Right atrium auricular region (tissue), 2 donors: ENCODE measurements at places on chromosomes 1 and 21. TPM values are rescaled to one million over a fixed set of nuclear protein-coding genes. Genes with fewer than 3 reads are reported as not detected.

DNA sequence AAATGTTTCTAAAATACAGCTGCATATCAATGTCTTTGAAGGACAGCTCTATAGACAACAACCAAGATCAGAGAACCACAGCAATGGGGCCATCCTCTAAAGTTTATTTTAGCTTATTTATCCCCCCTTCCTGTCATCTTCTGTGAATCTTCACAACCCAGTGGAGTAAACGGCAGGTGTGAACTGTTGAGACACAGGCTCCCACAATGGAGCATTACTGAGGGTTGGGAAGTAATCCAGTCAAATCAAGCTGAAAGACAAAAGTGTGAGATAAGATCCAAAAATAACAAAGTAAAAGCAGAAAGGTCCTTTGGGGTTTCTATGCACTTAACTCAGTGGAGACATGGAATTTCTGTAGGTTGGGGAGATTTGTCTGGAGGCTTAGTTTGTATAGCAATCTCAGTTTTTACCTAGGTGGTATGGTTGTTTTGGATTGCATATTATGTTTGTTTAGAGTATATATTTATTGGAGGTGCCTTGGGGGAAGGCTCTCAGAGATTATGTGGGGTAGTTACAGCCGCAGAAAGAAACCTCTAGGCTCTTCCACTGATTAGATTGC, 286.9 kb upstream of the ADGRL2 start:
- no peaks in the 10 kb centered on the region for H3K4me1 ChIP-seq
- no peaks in the 10 kb centered on the region for H3K27me3 ChIP-seq
- DNase-seq = no peak
- no peaks in the 10 kb centered on the region for H3K36me3 ChIP-seq
- H3K27ac ChIP-seq = no peak overlapping the region

DNA sequence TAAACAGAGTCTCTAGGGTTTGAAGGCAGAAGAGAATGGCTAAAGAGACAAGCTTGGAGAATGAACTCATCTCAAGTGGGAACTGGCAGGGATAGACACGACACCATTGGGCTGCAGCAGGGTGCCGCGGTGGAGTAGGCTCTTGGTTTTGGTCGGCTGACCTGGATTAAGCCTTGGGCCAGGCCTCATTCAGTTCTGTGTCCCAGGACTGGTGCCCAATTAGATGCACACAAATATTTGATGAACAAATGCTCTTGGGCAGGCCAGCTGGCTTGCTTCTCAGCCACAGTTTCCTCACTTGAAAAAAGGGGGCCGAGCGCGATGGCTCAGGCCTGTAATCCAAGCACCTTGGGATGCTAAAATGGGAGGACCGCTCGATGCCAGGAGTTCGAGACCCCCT, 53.4 kb upstream of the CITED4 start:
- no peak overlapping the region for H3K27ac ChIP-seq
- H3K36me3 ChIP-seq = no peaks in the 10 kb centered on the region
- no peaks in the 10 kb centered on the region for H3K4me1 ChIP-seq
- H3K27me3 ChIP-seq = no peaks in the 10 kb centered on the region
- no peak overlapping the region for H3K4me3 ChIP-seq
- DNase-seq = no peak

Gene ST6GALNAC5
- total RNA-seq = 1.8 TPM

DNA sequence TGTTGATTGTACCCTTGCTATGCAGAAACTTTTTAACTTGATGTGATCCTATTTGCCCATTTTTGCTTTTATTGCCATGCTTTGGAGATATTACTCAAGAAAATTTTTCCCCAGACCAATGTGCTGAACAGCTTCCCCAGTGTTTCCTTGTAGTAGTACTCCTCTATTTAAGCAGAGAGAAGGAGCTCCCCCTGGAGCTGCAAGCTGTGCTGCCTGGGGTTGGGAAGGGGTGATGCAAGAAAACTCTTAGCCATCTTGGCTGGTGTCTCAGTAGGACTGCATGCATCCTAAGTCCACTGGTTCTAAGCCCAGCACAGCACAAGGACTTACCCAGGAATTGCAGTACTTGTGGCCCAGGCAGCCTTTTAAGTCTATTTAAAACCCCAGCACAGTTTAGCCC, 121.6 kb downstream of the NTMT2 start:
- H3K4me1 ChIP-seq = peaks cover 5% of the 10 kb centered on the region
- DNase-seq = no peak
- H3K4me3 ChIP-seq = no peak overlapping the region
- H3K36me3 ChIP-seq = no peaks in the 10 kb centered on the region

Gene LCE2A
- total RNA-seq = not detected

Gene KRTAP19-3
- total RNA-seq = not detected

Gene CDC73
- 30.1 TPM for total RNA-seq

DNA sequence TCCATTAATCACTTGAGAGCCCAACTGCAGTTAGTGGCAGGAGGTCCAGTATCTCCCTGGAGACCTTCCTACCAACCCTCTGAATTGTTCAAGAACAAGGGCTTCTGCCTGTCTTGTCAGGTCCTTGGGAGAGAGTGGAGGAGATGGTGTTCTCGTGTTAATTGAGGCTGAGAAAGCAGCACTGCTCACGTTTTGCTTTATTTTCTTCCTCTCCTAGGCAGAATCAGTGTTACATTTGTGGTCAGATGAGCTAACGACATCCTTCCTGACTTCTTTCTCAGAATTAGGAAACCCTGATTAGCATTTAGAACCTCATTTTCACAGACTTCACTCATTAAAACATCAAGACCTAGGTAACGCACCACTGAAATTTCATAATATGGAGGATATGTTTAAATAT, 26.4 kb upstream of the LRIG2 start:
- no peaks in the 10 kb centered on the region for H3K36me3 ChIP-seq
- no peaks in the 10 kb centered on the region for H3K27me3 ChIP-seq
- H3K27ac ChIP-seq = no peak overlapping the region
- H3K4me3 ChIP-seq = no peak overlapping the region

Gene SLC16A4
- total RNA-seq = 4.7 TPM

Gene LCE1B
- not detected for total RNA-seq

Gene NPHS2
- total RNA-seq = not detected

- no peak for DNase-seq
- H3K4me3 ChIP-seq = no peak overlapping the region
- no peaks in the 10 kb centered on the region for H3K4me1 ChIP-seq
- no peaks in the 10 kb centered on the region for H3K27me3 ChIP-seq
- no peak overlapping the region for H3K27ac ChIP-seq
- no peaks in the 10 kb centered on the region for H3K36me3 ChIP-seq
Measured at GRCh38 chr21:38266732-38267131, 9.9 kb downstream of the KCNJ15 start.

Gene SVBP
- total RNA-seq = 22.1 TPM
